Activated CD4-positive, CD25-positive, alpha-beta regulatory T cell (primary cell): ENCODE measurements at places on chromosomes 7 and 10.

- DNase-seq: no peak
Measured at GRCh38 chr7:88665892-88666514, 93.5 kb upstream of the ZNF804B start.

GRCh38 chr7:99221866-99222265, 14.0 kb upstream of the KPNA7 start:
- no peak for DNase-seq

DNA sequence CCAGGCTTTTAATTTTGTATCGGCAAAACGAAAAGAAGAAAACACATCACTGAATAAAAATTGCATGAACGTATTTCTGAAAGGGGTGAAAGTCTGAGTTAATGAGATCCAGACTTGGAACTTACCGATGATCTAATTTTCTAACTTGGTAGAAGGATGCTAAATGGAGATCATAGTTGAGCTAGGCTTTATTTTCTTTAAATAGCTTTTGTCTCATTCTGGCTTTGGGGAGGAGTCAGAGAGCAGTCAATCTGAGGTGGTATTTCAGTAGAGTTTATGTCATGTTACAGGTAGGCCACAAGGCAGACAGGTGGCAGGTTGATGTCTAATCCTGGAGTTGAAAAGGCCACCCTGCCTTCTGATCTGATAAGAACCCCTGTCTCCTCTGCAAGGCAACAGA, 161.9 kb downstream of the KIAA1217 start:
- no peak for DNase-seq

DNA sequence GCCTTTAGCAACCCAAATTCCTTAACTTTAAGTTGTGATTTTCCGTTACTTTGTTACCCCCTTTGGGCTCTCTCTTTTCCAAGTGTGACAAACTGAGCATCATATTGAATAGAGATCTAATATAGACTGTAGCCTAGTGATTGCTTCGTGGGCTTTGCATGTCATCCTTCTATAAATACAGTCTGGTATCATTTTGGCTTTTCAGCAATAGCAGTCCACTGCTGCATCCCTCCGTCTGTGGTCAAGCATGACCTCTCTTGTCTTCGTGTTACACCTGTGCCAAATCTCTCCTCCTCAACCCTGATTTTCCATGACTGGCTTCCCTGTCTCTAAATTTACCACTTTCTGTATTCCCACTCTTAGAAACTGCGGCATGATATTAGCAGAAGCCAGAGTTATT, 53.8 kb upstream of the AGK start:
- no peak for DNase-seq

DNA sequence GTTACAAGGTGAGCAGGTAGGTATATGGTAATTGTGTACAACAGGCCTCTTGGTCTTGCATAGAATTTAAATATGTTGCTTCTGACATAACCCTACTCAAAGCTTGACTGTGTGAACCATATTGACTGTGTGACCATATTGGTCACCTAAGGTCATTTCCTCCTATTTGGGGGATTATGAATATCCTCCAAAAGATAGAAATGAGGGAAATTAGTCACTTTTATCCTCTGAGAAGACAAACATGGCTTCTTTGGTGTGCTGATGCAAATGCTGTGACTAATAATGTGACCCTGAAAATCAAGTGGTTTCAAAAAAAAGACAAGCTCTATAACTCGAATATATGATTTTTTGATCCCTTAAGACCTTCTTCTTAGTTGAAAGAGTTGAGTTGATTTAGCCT, 27.9 kb downstream of the IFIT5 start:
- no peak for DNase-seq

DNA sequence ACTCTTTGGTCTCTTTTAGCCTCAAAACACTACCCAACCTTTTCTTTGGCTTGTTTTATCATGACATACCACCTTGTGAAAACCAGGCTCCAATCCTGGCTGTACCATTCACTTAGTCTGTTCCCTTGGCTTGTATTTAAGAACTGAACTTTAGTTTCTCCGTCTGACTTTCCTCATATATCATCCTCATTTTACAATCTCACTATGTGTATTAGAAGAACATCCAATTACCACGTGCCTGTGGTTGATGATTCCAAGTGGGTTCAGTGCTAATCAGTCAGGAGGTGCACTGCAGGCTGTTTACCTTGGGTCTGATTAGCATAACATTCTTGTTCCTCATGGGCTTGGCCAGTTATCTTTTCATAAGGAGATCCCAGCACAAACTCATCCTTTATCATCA, 144.8 kb upstream of the KLF14 start:
- no peak for DNase-seq

DNA sequence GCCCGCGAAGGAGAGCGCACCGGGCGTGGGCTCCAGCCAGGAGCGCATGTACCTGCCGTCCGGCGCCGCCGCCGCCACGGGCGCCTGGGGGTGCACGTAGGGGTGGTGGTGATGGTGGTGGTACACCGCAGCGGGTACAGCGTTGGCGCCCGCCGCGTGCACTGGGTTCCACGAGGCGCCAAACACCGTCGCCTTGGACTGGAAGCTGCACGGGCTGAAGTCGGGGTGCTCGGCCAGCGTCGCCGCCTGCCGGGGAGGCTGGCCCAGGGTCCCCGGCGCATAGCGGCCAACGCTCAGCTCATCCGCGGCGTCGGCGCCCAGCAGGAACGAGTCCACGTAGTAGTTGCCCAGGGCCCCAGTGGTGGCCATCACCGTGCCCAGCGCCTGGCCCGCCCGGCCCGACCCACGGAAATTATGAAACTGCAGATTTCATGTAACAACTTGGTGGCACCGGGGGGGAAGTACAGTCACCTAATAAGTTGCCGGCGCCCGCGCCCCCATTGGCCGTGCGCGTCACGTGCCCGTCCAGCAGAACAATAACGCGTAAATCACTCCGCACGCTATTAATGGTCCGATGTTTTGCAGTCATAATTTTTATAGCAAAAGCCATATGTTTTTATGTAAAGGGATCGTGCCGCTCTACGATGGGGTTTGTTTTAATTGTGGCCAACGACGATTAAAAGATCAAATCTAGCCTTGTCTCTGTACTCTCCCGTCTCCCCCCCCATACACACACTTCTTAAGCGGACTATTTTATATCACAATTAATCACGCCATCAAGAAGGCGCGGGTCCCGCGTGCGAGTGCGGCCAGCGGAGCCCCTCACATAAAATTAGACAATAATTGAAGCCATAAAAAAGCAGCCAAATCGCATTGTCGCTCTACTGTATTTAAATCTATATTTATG, at the start of gene HOXA9:
Gene HOXA9 (minus strand): TSS at position 449 of the 907 bp plus-strand sequence. CDS start 80 bp downstream, at position 369.
- no peak for DNase-seq
